ENCODE measurements at places on chromosomes 12 and 14. TPM values are rescaled to one million over a fixed set of nuclear protein-coding genes. Genes with fewer than 3 reads are reported as not detected.
A peak's percentile ranks its signal among the peaks of the same experiment; 100 is the strongest.

Gene MYBPC1
- not detected for total RNA-seq

Gene PTGDR
- not detected for total RNA-seq

Gene MDGA2
- not detected for total RNA-seq

- DNase-seq, result no peak
Measured at GRCh38 chr14:34262127-34262910, 199.7 kb downstream of the SPTSSA start.

DNA sequence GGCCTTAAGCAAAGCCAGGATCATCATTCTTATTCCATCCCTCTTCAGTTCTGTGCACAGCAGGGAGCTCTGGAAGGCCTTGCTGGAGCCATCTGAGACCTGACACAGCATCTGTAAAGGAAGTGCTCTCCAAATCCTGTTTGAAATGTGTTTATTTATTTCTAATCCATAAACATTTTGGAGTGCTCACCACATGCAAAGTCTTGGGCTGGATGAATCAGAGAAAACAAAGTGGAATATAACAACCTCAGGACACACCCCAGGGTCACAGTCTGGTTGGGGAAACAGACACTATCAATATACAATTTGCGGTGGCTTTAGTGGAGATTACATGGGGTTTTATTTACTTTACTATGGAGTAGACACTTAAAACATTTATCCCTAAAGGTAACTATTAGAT, 54.3 kb downstream of the BMP4 start:
- DNase-seq, result peak; percentile 58

DNA sequence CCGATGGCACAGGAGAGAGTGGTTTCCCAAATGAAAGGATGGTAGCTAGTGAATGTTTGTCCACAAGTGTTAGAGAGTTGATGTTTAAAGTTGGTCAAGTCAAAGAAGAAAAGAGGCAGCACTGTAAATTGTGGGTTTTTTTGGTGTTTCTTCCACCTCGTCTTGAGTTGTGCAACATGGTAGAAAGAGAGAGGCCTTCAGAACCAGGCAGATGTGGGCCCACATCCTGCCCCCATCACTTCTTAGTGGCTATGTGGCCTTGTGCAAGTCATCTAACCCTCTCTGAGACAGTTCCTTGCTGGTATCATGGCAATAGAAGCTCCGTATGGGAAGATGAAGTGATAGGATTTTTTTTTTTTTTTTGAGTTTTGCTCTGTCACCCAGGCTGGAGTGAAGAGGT, 60.8 kb downstream of the NDUFA12 start:
- DNase-seq, result no peak

DNA sequence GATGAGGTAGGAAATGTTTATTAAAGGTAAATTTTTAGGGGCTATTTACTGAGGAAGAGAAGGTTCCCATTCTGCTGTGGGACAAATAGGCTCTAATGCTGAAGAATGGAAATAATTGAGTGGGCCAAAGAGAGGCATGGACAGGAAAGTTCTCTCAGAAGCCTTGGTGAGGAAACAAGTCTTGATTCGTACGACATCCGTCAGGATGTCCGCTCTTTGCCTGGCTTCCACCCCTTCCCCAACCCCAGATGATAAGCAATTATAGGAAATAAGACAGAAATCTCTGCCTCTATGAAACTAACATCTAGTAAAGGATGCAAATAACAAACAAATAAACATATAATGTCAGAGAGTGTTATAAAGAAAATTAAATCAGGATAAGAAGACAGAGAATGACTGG, 91.7 kb upstream of the BCAT1 start:
- DNase-seq, result no peak

Data from M059J (cell line).